ENCODE measurements at places on chromosomes 7 and 10.

DNA sequence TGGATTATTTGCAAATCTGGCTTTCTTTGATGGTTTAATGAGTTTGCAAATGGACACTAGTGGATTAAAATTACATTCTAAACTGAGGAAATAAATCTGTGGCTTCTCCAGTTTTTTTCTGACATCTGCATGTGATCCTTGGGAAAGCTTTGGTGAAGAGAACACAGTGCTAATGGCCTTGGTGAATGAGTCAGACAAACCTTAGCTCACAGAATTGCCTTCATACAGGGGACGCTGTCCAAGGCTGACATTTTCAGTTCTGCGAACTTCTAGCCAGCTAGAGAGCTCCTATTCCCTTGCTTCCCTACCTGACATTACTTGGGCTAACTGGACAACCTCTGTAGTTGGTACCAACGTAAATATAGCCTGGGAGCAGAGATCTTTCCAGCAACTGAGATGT lies 21.2 kb downstream of the BMPER start:
- no peak for DNase-seq

GRCh38 chr10:61187601-61188000 lies 243.6 kb upstream of the RHOBTB1 start:
- no peak for DNase-seq

- DNase-seq, result no peak
Measured at GRCh38 chr10:2782265-2782664, 285.1 kb upstream of the PFKP start.

DNA sequence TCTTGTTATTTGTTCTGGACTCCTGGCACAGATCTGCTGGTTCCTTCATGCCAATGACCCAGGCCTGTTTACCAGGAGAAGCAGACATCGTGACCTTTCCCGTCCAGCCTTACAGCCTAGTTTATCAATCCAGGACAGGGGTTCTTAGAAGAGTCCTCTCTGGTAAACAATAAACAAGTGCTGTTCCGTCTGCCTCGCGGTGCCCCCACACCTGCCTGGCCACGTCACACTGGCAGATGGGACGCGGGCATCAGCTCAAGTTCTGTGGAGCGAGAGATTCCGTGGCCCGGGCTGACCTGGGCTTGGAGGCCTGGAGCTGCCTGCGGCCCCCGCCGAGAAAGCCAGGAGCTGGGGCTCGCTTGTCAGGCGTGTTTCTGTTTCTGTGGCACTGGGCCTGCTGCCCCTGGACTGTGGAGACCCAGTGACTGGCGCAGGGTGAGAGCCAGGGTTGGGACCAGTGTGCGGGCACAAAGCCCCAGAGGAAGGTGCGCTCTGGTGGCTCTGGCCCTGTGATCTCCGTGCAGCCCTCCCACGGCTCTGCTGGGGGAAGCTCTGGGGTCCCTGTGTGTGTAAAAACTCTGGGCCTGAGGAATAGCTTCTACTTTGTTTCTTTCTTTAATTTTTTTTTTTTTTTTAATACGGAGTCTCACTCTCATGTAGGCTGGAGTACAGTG lies 28.4 kb upstream of the PFKFB3 start:
- no peak for DNase-seq

- no peak for DNase-seq
Measured at GRCh38 chr7:46162609-46163008, 241.5 kb upstream of the IGFBP3 start.

DNA sequence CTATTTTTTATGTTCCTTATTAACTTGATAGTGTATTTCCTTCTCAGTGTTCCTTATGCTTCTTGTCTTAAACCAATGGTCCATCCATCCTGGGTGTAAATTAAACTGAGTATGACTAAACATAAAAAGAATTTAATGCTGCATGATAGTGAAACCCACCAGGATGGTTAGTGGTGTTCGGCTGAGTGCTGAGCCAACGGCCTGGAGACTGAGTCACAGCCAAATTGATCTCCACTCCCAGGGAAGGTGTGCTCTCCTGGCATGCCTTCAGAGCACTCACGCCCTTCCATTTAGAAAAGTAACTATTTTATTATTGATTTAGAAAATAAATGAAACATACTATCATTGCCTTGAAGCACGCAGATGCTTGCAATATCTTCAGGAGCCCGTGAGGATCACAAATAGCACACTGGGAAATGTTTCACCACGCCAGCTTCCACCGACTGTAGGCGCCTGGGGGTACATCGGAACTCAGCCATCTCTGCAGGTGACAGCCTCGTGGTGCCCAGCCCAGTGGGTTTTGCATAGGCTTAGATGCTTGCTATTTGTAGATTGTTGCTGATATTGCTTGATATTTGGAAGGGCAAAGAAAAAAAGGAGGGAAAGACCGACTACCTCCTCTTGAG lies 40.0 kb upstream of the LOXL4 start:
- no peak for DNase-seq

DNA sequence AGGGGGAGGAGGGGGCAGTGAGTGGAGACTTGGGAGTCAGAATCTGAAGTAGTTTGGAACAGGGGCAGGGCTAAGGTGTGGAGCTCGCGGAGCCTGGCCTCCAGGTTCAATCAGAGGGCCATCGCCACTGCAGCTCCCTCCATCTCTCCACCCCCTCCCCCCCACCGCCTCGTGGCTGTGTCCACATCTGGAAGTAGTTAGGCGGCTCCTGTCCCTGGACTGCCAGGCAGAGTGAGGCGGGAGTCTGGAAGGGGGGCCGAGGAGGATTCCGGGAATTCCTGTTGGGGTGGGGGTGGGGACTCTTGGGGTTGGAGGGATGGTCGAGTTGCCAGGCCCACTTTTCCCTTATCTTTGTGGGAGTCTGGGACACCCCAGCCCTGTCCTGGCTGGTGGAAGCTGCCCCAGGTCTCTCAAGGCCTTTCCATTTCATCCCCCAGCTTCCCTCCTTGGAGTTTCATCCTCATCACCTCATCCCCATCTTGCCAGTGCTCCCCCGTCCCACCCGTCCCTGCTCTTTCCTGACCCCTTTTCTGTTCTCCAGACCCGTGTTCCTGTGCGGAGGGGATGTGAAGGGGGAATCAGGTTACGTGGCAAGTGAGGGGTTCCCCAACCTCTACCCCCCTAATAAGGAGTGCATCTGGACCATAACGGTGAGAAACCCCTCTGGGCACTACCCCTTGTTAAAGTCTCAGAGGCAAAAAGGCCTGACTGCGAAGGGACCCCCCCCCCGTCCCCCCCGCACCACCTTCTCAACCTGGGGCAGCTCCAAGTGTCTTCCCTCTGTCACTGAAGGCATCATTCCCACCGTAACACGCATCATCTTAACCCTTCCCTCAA lies 944 bp downstream of the PCOLCE start:
- no peak for DNase-seq

- no peak for DNase-seq
Measured at GRCh38 chr10:89942217-89942616, 240.8 kb downstream of the KIF20B start.

GRCh38 chr7:119270644-119271043 lies 1002.3 kb upstream of the KCND2 start:
- no peak for DNase-seq

DNA sequence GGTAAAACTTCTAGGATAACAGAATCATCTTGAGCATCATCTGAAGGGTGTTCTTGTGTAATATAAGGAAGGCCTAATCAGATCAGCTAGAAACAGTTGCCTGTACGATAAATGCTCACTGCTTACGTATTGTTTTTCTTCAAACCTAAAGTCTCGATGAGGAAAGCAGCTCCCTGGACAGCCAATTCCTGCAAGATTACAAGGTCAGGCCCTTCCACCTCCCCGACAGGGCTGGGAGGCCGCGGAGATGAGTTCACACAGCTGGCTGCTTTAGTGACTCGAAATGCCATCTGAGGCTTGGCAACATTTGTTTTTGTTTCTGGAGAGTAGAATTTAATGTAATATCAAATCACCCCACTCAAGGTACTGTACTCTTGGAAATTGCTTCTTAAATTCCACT lies 95.1 kb upstream of the PFKP start:
- no peak for DNase-seq

- DNase-seq, result no peak
Measured at GRCh38 chr7:127382301-127383085, 10.0 kb downstream of the ZNF800 start.

DNA sequence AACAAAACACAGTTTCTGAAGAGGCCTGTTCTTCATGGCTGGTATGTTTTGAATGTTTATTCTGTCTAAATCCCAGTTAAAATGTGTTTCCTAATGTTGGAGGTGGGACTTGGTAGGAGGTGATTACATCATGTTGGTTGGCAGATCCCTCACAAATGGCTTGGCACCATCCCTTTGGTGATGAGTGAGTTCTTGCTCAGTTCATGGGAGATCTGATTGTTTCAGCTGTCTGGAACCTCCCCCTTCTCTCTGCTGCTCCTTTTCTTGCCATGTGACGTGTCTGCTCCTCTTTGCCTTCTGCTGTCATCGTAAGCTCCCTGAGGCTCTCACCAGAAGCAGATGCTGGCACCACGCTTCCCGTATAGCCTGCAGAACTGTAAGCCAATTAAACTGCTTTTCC lies 383.6 kb upstream of the TPK1 start:
- no peak for DNase-seq

Data from C1 segment of cervical spinal cord (tissue), 14 donors.